ENCODE measurements at places on chromosomes 5 and 9.

DNA sequence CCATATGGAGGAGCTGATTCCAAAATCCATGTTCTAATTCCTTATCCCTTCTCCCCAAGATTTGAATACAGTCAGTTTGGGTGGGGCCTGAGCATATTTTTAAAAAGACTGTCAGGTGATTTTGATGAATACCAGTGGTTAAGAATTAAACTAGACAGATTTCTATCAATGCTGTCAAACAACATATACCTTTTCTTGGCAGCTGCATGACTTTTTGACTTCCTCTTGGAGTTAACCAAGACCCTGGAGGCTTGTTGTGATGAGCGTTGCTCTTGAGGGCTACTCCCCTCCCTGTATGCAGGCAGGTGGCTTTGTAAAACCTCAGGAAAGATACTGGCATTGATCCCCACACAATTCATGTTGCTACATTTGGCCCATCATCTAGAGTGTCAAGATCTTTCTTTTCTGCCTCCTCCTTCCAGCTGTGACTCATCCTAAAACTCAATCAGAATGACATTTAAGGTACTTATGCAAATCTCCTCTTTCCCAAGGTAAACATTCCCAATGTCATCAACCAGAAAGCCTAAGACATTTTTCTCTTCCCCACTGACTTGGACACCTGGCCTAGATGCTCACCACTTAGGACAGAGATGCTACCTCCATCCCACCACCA, 61.7 kb downstream of the PPP2R2B start:
- DNase-seq, result no peak

DNA sequence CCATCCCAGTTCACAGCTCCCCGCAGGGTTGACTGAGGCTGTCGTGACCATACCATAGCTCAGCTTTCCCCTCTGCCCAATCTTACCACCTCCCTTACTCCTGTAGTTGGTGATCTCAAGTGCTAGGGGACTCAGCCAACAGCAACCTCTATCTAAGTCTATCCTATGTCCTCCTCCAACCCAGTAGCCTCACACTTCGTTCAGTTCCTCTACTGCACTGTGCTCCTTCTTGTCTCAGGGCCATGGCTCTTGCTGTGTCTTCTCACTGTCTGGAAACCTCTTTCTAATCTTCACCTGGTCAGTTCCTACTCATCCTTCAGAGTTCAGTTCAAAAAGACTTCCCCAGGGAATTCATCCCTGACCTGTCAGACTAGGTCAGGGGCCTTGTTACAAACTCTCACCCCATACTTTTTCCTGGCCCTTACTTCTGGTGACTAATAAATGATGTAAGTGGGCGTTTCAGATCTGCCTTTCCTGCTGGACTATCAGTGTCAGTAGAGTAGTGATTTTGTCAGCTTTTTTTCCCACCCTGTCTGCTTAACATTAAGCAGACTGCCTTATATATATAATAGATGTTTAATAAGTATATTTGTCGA, 53.6 kb upstream of the NR3C1 start:
- DNase-seq, result no peak

DNA sequence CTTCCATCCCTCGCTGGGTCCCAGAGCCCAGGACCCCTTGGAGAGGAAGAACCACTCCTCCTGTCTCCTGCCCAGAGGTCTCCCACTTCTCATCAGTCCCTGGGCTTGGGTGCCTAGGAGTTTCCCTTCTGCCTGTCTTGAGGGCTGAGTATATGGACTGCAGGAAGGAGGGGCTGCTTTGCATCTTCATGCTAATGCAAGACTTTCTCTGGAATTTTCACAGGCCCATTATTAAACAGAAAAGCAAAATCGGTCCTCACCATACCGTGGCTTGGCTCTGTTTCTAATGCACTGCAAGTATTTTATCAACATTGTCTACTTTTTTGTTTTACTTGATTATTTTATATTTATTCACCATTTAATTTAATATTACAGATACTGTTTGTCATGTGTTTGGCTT, 34.5 kb downstream of the TRIO start:
- DNase-seq, result no peak

- no peak for DNase-seq
Measured at GRCh38 chr5:166639151-166639550, 1652.3 kb upstream of the WWC1 start.

- DNase-seq, result no peak
Measured at GRCh38 chr5:132489871-132490483, 596 bp downstream of the IRF1 start.

DNA sequence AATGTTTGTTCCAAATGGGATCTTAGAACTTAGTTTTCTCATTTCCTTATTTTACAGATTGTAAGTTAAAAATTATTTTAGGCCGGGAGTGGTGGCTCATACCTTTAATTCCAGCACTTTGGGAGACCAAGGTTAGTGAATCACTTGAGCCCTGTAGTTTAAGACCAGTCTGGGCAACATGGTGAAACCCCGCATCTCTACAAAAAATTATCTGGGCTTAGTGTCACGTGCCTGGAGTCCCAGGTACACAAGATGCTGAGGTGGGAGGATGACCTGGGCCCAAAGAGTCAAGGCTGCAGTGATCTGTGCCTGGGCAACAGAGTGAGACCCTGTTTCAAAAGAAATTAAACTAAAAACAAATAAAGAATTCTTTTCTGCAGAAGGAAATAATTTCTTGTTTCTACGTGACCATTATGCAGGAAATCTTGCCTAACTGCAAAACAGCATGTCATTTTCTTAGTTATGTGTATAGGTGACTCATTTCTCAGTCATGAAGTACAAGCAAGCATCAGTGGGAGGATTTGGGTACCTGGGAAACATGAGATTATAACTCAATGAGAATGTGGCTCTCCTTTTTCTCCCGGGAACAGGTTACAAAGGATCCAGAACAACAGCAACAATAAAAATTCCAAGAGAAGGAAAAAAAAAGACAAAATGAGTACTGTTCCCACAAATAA, 375.1 kb upstream of the ST8SIA4 start:
- no peak for DNase-seq

GRCh38 chr9:95087659-95088242, 229.8 kb downstream of the FANCC start:
- DNase-seq, result no peak

DNA sequence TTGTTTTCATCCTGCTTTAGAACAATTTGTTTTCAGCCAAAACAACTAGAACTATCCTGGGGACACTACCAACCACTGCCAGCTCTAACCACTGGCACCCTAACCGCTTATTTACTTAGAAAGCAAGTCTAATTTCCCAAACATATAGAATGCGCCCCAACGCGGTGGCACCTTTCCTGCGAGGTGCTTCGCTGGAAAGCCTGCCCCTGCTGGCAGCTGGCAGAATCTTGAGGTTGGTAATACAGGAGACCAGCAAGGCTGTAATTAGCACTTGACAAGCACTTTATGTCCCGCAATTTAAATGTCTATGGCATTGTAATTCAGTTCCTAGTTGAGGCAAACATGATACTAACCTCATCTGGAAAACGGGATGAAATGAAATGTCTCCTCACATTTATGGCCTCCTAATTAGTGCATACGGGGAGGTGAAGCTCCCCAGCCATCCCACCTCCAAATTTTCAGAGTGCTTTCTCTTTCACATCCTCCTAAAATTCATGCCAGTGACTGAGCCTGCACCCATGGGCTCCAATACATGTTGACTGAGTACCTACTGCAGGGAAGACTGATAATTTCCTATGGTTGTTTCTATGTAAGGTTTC, 30.4 kb downstream of the GABBR2 start:
- no peak for DNase-seq

GRCh38 chr5:38598296-38598993, 42.0 kb upstream of the LIFR start:
- DNase-seq, result no peak

DNA sequence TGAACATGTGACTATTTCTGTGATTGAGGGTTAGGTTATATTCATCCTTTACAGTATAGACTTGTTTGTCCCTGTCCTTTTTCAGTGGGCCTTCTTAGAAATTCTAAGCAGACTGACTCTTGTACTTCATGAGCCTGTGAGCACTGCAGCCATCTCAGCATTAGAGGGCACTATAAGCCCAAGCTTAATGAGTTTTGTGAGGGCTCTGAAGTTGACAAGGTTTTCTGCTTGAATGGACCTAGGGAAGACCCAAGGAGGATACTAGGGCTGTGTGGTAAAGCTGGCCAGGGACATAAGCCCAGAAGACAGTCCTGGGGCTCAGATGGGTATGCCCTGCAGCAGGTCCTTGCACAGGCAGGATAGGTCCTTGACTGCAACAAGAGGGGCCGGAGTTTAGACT, 126.5 kb downstream of the MRPS30 start:
- no peak for DNase-seq

- no peak for DNase-seq
Measured at GRCh38 chr5:146682899-146683532, 167.0 kb upstream of the GPR151 start.

- no peak for DNase-seq
Measured at GRCh38 chr5:79842991-79843390, 148.1 kb downstream of the MTX3 start.

DNA sequence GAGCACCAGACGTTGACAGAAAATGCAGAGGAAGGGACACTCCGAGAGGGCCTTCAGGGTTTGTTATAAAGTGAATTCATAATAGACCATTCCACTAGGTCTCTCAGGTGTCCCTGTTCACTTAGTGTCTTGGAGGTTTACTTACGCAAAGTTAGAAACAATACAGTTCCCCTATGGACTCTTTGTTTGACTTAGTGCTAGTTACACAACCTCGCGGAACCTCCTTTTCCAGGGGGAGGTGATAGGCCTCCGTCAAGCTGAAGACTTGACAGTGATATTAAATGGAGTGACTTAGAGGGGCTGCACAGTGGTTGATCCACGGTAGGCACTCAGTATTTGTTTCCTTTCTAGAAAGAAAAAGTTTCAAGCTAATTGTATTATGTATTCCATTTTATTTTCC, 1.3 kb downstream of the CCT5 start:
- DNase-seq, result no peak

GRCh38 chr5:77851176-77852067, 75.3 kb upstream of the TBCA start:
- DNase-seq, result no peak

DNA sequence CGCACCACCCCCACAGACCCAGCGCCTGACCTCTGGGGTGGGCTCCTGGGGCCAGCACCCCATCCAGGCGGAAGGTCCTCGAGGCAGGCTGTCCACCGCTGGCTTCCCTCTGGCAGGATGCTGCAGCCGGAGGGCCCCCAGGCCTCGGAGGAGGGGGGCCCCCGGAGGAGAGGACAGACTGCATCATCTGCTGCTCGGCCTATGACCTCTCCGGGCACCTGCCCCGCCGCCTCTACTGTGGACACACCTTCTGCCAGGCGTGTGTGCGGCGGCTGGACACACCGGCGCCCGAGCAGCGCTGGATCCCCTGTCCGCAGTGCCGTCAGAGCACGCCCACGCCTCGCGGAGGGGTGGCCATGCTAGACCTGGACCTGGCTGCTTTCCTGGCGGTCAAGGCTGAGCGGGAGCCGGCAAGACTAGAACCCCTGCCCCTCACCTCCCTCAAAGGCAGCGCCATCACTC, 1.2 kb downstream of the RNF224 start:
- DNase-seq, result no peak

Measured in BJ (cell line).